ENCODE measurements at places on chromosomes 6 and 20. TPM values are rescaled to one million over a fixed set of nuclear protein-coding genes. Genes with fewer than 3 reads are reported as not detected.

ZSWIM1 gene
- 10.4 TPM for total RNA-seq

OR2J3 gene
- total RNA-seq: not detected

GRM1 gene
- not detected for total RNA-seq

TJAP1 gene
- 40.7 TPM for total RNA-seq

- DNase-seq: no peak
- H3K4me1 ChIP-seq: peaks cover 32% of the 10 kb centered on the region
- no peak overlapping the region for H3K27ac ChIP-seq
- H3K36me3 ChIP-seq: peaks cover 67% of the 10 kb centered on the region
Measured at GRCh38 chr20:58909585-58909984, 57.1 kb downstream of the GNAS start.

DNA sequence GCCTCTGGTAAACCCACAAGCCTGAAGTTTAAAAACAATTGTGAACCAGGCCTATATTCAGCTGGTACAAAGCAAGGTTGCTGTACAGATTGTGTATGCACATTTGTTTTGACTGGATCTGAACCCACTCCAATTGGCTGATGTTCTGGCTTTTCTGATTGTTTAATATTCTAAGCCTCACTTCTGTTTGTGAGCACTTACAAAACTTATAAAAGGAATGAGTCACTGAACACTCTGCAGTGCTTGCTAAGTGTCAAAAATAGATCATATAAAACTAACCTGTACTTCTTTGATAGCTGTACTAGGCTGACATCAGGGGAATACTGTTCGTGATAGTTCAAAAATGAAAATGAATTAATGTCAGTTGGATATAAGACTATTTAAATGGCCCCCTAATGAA lies 12.1 kb downstream of the COL21A1 start:
- no peaks in the 10 kb centered on the region for H3K27me3 ChIP-seq
- no peaks in the 10 kb centered on the region for H3K36me3 ChIP-seq
- no peaks in the 10 kb centered on the region for H3K4me1 ChIP-seq
- DNase-seq: no peak

Data from activated CD4-positive, alpha-beta T cell treated with anti-CD3 and anti-CD28 coated beads, Interleukin-2, amount 10 ng/mL, durations not matched to agents 24 days and 14 days (primary cell).